ENCODE measurements at places on chromosomes 6 and 20.

DNA sequence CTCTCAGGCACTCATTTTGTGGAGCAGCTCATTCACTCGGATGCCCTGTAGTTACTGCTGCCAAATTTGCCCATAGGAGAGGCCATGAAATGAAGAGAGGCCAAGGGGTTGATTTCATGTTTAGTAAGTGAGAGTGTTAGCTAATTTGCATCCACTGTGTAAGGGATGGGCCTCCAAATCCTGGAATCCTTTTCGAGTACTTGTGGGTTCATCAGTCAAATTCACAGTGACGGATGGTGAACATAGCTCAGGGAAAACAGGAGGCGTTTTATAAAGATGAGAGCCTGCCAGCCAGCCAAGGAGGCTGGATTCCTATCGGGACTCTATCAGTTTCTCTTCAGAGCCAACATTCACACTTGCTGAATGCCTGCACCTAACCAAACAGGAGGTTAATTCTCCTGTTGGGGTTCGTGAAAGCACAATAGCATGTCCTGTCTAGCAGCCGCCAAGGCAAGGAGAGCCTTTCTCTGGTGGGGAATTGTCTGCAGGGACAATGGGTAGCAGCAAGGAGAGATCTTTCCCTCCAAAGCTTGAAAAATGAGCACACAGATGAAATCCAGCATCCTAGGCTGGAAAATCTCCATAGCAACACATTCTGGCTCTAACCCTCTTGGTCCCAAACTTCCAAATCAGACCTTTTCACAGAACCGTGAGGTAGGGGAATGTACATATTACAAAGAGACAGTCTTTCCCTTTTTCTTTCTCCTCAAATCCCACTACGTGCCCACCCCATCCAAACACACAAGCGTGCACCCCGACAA is 231.4 kb upstream of the ECI2 start:
- DNase-seq, result no peak

DNA sequence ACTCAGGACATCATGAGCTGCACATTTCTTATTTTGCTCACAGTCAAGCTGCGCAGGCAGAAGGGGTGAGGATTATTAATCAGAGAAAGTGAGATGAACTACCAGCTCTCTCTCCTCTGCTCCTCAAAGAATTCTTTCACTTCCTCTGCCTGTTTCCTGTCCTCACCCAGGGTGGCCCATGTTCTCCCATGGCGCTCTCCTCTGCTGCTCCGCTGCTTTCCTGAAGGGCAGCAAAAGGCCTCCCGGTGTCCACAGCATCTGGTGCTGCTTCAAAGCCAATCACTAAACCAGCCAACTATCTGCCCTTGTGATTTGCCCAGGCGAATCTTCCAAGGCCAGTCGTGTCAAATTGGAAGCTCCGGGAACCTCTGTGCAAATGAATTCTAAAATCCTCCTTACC is 324.2 kb downstream of the TPBG start:
- DNase-seq, result no peak

DNA sequence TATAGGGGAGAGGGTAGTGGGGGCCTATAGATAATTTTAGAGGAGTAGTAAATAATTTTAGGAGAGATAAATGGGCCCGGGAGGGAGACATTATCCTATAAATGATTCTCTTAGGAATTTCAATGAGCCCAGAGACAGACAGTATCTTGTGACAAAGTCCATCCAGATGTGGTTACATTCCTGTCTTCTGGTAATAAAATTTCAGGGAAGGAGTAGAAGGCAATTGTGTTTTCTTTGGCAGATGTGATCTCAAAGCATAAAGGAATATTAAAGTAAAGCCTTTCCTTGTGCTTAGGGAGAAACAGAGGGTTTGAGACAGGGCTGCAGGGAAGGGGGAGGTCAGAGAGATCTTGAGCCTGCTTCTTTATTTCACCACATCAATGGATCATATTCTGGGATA is 979.8 kb upstream of the GJE1 start:
- no peak for DNase-seq

GRCh38 chr6:125742464-125743120 is 6.8 kb upstream of the HEY2 start:
- no peak for DNase-seq

DNA sequence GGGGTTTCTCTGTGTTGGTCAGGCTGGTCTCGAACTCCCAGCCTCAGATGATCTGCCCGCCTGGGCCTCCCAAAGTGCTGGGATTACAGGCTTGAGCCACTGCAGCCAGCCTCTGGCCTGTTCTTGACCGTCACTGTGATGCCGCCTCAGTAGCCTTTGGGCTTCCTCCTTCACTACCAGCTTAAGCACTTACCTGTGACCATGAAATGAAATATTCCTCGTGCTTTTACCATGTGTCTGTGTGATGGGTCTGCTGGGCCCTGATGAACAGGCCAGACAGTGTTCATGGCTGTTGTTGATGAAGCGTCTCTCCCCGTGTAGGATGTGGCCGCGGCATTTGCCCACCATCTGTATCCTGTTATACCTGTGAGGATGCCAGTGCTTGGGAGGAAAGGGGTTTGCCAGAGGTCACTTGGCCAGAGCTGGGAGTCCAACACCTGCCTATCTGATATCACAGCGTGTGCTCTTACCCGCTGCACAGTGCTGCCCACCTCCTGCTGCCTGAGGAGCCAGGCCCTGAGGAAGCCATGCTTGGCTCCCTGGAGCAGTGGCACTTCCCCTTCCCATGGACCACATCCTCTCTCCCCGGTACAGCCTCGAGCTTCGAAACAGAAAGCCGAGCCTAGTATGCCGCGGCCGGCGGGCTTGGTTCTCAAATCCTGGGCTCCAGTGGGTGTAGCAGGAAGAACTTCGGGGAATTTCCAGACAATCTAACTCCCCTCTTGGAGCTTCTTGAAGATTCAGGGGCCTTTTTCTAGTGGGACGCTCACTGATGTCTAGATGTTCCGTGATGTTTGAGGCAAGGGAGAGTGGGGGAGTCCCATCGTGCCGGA is 167.9 kb downstream of the ZDHHC14 start:
- DNase-seq, result no peak

GRCh38 chr6:67916399-67916798 is 718.7 kb upstream of the ADGRB3 start:
- DNase-seq, result no peak

- no peak for DNase-seq
These were observed 201.3 kb downstream of the EPHA7 start for GRCh38 chr6:93218096-93218495.

DNA sequence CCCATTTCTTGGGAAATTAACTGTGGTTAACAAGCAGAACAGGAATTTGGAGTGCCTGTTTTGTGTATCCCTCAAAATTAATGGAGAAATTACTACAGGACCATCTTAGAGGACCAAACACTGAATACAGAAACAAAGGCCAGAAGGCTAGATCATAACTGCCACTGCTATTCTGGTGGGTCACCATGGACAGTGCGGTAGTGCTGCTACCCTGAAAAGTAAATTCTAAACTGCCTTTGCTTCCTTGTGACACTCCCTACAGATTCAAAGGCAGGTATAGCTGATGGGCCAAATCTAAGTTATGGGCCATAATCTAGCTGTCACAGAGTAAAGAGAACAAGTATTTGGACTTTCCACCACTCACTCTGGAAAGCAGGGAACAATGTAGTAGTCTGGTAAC is 575.8 kb upstream of the ADGRB3 start:
- no peak for DNase-seq

GRCh38 chr6:137903933-137904821 is 37.1 kb downstream of the TNFAIP3 start:
- DNase-seq, result no peak

DNA sequence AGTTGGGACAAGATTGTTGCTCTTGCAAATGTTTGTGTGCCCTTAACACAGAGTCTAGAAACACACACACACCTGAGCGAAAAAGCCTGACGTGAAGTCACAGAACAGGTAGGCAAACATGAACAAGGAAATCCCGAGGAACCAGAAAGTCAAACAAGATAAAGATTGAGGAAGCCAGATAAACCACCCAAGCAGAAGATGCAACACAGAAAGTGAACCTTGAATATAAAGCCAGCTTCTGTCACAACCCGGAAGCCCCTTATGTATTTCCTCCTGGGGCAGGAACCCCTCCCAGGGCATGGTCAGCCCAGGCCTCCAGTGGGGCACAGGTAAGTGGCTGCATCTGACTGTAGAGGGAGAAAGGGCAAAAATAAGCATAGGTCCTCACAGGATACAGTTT is 158.2 kb upstream of the SUPT3H start:
- DNase-seq, result no peak

DNA sequence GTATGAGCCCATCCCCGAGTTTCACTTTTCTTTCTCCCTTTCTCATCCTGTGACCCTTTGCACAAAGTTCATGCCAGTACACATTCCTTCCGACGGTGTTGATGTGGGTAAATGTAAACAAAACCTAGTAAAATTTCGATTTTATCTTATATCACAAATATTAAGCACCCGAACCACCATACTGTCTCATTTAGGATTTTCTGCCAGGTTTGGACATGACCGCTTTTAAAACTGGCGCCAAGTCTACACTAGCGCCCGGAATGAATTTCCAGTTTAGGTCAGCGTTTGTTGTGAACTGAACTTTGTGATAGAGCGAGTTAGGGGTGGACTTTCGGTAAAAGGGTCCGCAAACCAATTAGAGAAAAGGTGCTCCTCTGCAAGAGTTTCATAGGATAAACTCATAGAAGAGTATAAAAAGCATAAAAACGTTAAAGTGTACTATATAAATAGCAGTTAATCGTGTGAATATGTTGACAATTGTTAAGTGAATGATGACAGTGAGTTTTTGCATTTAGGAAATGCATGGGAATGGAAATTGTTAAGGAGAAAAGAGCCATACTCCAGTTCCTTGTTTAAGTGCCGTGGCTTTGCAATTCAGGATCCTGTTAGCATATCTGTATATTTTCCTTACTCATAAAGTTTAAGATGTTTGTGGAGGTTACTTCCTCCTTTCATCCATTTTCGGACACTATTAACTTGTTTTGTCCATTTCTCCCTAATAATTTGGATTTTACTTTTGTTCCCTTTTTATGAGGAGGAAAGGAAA is 937 bp downstream of the AKAP7 start:
- no peak for DNase-seq

GRCh38 chr6:71349976-71350615 is 61.5 kb downstream of the OGFRL1 start:
- no peak for DNase-seq

DNA sequence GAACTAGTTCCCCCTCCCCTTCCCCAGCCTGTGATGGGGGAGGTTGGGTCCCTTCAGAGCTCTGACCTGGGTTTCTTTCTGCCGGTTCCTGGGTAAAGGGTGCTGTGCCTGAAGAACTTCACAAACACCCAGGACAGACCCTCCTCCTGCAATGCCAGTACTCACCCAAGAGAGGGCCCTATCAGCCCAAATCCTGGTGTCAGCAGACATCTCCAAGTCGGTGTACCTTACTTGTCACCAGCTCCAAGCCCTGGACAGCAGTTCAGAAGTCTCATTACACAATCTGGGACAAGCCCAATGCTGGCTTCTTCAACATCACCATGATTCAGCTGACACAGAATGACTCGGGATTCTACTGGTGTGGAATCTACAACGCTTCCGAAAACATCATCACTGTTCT is 467 bp downstream of the TREML4 start:
- no peak for DNase-seq

DNA sequence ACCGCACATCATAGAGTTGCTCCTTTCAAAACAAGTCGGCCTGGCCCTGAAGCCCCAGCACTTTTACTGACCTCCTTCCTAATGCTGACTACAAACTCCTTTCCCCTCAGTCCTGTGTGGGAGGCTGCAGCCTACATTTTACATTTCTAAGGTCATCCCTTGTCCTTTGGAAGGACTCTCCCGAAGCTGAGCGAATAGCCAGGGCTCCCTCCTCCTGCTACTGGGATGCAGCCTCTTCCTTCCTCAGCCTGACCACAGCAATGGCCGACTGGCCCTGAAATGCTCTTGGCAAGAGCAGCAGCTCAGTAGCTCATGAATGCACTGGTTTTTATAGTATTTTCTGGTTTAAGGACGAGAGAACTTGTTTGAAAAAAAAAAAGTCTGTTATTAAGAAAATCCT is 679 bp downstream of the ADGRF5 start:
- no peak for DNase-seq

- no peak for DNase-seq
These were observed 15.1 kb downstream of the RNF217 start for GRCh38 chr6:124977067-124977908.

DNA sequence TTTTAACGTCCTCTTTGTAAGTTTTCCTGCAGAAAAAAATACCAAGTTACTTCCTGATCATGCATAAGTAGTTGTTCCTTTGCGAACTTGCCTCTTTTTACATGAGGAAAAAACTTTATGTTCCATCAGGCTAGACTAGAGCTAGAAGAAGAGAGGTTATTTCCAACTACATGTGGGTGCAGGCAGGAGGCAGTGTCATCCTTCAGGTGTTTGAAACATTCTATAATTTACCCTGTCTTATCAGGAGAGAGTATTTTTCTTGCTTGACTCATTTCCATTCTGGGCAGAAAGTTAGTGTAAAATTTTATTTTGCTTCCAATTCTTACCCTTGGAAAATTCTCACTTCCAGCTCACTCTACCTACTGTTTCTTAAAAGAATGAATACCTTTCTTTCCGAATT is 28.5 kb upstream of the EPHA7 start:
- DNase-seq, result no peak

DNA sequence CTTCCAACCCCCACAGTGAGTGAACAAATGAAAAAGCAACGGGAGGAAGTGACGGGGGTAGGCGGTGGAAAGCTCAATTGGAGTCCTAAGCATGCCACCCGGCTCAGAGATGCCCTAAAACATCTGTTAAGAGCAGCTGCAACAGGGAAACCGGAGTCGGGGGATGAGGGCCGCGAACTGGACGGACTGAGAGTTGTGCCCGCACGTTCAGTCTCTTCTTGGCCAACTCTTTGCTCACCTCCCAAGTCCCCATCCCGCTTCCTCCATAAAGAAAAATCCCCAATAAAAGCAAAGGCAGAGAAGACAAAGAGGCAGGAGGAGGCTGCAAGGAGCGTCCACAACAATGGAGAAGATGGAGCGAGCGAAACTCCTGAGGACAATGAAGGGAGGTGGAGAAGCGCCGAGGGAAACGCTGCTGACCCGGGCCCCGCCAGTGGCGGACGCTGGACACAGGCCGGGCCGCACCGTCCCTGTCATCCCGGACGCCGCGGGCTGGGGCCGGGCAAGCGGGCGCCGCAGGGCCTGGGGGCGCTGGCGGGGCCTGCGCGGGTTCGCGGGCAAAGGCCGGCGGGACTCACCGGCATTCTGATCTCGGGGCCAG is 600 bp downstream of the SEC63 start:
- DNase-seq, result peak; percentile 37

DNA sequence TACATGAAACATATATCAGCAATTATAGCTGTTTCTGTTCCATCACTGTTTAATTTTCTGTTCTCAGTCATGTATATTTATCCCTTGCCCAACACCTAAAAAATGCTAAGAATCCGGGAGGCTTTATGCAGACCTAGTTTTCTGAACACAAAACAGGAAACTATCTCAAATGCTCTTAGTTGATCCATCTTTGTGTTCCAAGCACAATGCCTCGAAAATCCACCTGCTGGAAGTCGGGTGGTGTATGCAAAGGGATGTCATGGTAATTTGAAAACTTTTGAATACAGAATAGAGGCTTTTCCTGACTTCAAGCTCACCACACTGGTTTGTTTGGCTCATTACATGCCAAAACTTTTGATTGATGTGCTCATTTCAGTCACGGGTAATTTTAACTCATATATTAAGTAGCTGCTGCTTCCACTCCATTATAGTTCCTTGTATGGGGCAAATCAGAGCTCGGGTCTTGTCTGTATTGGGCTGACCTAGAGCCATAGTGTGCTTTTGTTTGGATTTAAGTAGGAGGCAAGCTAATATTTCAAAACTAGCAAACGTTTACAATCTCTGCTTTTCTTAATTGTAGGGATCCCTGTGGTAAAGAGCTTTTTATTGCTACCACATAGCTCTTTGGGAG is 646.5 kb upstream of the EPHA7 start:
- no peak for DNase-seq

Data from activated CD4-positive, alpha-beta T cell treated with anti-CD3 and anti-CD28 coated beads for 1 hour (primary cell).